ENCODE measurements at places on chromosomes 3 and 15.

DNA sequence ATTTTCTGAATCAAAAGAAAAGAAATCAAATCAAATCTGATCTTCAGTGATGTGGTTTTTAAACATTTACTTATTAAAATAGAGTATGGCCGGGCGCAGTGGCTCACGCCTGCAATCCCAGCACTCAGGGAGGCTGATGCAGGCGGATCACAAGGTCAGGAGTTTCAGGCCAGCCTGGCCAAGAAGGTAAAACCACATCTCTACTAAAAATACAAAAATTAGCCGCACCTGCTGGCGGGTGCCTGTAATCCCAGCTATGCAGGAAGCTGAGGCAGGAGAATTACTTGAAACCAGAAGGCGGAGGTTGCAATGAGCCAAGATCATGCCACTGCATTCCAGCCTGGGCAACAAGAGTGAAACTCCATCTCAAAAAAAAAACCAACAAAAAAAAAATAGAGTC lies 169.1 kb downstream of the ULK4 start:
- no peak for DNase-seq

GRCh38 chr3:25023876-25024275 lies 404.2 kb upstream of the RARB start:
- no peak for DNase-seq

- no peak for DNase-seq
Measured at GRCh38 chr3:64253689-64254088, 28.4 kb upstream of the PRICKLE2 start.

- peak; percentile 98 for DNase-seq
Measured at GRCh38 chr3:140186421-140186920, 251.5 kb downstream of the CLSTN2 start.

DNA sequence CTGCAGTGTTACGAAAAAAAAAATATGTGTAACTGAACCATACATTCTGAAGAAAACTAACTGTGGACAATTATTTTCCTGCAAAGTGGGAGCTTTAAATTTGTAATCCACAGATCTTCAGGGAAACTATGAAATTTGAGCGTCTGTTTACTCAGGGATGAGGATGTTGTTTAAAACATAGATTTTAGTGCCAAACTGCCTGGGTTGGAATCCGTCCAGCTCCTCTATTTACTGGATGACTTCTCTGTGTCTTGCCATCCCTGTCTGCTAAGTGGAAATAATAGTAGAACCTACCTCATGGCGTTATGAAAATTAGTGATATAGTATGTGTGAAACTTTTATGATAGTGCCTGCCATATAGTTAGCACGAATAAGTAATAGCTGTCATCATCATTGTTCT lies 666.5 kb downstream of the SQOR start:
- DNase-seq: no peak

DNA sequence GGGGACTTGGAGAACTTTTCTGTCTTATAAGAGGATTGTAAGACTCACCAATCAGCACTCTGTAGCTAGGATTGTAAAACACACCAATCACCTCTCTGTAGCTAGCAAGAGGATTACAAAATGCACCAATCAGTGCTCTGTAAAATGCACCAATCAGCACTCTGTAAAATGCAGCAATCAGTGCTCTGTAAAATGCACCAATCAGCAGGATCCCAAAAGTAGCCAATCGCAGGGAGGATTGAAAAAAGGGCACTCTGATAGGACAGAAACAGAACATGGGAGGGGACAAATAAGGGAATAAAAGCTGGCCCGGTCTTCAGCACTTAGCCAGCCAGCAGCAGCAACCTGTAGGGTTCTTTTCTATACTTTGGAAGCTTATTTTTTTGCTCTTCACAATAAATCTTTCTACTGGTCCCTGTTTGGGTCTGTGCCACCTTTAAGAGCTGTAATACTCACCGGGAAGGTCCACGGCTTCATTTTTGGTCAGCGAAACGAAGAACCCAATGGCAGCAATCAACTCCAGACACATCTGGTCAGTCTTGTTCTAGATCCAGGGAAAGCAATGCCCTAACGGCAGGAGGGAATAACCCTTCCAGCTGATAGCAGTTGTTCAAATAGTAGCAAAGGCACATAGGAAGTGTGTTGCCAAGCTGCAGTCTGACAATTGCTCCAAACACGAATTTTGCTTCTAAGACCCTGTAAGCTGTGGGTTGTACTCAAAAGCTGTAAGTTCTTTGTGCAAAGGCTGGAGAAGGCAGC lies 135.6 kb downstream of the TJP1 start:
- DNase-seq: no peak

DNA sequence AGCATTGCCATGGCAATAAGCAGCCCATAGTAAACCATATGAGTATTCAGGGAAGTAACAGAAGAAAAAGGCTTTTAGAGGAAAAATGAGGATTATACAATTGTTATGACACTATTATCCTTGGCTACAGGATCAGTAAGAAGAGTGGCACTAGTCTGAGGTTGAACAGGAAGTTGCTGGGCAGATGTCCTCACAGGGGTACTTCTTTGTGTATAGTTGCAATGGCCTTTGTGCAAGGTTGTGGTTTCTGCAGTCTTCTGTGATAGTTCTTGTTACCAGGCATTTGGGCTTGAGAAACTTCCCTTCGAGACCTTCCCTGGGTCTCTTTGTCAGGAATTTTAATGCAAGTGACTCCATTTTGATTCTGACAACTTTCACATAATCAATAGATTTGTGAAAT lies 100.6 kb upstream of the ATP11B start:
- DNase-seq: no peak

- DNase-seq: no peak
Measured at GRCh38 chr3:128800241-128801187, 74.5 kb downstream of the RAB7A start.

DNA sequence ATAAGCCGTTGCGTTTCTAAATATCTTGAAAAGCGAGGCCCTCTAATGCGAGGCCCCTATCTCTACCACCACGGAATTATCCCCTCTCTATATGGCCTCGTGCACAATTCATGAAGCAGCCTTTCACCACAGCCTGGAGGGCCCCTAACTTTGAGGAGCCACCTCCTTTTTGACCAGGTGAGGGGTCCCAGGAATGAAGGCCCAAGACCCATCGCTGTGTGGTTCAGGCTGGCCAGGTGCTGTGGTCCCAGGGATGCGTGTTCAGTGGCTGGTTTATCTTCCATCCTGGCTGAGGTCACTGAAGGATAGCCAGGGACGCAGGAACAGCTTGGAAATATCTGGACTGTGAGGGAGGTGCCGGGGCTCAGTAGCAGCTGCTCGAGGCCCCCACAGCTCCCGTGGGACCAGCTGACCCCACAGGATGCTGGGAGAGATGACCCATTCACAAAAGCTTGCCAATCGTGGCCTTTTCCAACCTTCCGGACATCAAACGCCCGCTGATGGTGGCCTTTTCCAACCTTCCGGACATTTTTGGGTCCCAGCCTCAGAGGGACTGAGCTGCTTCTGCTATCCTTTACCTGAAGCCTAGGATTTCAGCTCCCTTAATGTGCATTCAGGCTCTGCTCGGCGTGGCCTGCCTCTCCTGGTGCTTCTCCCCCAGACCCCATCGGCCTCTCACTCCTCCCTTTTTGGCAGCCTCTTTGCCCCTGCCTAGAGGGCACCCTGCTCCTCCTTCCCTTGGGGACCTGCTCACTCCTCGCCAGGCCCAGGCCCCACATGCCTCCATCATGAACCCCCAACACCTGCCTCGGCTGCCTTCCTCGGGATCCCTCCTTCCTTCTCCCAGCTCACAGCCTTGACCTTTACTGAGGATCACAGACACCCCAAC lies 140.9 kb downstream of the CHSY1 start:
- no peak for DNase-seq

DNA sequence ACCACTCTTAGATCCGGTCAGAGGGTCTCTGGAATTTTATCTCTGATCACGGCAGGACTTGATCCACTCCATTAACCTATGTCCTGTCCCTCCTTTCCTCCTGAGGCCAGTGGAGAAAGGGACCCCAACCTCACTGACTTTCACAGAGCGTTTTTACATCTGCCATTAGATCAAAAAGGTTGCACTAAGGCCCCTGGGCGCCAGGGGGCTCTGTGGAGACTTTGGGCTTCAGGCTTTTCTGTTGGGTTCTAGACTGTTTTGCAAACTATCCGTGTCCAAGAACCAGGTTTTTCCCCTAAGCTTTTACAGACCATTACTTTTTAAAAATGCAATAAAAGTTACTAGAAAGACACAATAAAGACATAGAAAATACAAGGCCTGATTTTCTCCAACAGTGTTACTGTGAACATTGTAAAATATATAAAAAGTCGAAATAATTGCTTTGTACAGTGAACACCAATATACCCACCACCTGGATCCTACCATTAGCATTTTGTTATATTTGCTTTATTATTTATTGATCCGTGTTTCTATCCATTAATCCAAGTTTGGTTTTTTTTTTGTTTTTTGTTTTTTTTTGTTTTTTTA lies 159.7 kb downstream of the POLR2M start:
- DNase-seq: peak; percentile 15

DNA sequence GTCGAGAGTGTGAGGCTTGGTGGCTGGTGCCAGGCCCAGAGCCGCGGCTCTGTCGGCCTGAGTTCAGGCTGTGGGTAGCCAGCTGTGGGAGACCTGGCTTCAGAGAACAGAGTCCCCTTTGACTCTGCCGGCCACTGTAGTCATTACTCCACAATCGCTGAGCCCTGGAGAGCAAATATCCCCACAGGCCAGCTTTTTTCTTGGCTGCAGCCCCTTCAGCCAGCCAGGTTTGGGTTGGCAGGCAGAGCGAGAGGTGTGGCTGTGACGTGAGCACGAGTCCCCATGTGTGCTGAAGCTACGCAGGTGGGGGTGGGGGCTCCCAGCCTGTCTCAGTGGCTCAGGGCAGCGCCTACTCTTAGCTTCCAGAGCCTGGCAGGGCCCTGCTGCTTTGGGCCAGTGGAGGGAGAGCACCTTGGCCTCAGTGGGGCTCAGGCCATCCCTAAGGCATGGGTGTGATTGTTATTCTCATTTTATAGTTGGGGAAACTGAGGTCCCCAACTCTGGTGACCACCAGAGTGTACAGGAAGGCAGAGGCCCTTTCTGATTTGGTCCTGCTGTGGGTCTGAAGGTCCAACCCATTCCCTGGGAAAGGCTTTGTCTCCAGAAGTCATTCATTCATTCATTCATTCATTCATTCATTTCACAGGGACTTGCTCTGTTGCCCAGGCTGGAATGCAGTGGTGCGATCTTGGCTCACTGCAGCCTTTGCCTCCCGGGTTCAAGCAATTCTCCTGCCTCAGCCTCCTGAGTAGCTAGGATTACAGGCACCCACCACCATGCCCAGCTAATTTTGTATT lies 45.7 kb upstream of the LCTL start:
- DNase-seq: no peak

- DNase-seq: peak; percentile 72
Measured at GRCh38 chr15:58988006-58988785, 733 bp downstream of the RNF111 start.

GRCh38 chr3:99951701-99952100 lies 134.0 kb downstream of the CMSS1 start:
- no peak for DNase-seq

All from kidney glomerular epithelial cell (primary cell).